ENCODE measurements at places on chromosomes 1 and 21.
A peak's percentile ranks its signal among the peaks of the same experiment; 100 is the strongest.

GRCh38 chr1:241413386-241413785 is 56.4 kb upstream of the RGS7 start:
- DNase-seq, result no peak

- no peak for DNase-seq
These were observed 122.5 kb downstream of the TRIM33 start for GRCh38 chr1:114388432-114389003.

- DNase-seq, result no peak
These were observed 207.6 kb upstream of the RAB4A start for GRCh38 chr1:229063154-229063773.

DNA sequence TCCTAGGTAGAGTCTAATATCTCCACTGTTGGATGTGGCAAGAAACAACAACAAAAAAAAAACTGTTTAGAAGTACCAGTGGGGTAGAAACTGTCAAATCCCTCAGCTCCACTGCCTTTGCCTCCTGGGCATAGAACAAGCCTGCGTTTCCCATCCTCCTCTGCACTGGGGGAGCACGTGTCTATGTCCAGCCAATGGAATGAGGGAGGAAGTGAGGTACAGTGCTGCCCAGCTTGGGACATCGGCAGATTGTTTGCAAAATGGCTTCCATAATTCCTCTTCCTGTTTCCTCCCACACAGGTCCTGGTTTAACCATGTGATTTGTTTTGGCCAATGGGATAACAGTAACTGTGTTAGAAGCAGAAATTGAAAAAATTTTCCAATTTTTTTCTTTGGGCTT is 39.1 kb downstream of the PSMG1 start:
- no peak for DNase-seq

DNA sequence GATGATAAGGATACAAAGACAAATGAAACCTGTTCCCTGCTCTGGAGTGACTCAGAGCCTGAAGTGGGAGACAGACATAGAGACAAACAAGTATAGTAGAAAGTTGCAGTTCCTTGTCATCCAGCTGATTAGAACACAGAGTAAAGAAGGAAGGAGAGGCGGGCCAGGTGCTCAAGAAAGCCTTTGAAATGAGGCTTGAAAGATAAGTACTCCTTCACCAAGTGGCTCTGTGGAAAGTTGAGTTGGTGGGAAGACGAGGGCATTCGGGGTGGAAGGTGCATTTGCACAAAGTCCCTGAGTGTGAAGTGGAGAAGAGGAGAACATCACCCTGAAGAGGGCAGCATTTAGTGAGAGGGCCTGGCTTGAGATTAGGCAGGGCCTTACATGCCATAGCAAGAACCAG is 17.0 kb downstream of the MARK1 start:
- peak; percentile 90 for DNase-seq

DNA sequence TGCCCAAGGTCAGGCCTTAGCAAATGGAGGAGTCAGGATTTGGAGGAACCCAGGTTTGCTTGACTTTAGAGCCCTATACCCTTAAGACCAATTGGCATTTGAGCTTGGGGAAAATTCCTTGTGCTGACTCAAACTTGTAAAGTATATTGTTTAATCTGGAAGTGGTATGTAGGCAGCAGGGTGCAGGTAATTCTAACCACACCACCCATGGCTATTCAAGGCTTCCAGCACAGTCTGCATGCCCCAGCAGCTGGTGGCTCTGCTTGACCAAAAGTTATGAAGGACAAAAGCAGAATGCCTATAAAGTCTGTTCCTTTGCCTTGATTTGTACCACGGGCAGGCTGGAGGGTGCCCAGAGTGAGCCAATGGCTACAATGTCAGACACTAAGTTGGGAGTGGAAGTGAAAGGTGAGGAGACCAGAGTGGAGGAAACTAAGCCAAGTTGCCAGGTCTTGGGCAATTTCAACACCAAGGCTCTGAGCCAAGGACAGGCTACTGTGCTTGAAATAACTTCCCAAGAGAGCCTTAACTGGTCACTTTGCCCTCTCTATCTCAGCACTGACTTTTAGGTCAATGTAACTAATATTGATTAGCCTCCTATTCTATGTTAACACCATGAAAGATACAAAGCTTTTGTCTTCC is 4.7 kb upstream of the G0S2 start:
- DNase-seq, result no peak

GRCh38 chr1:7561331-7561921 is 209.7 kb upstream of the VAMP3 start:
- no peak for DNase-seq

Data from DMS79 (cell line).